Calu3 (cell line): ENCODE measurements at places on chromosomes 4 and X. TPM values are rescaled to one million over a fixed set of nuclear protein-coding genes. Genes with fewer than 3 reads are reported as not detected.

DNA sequence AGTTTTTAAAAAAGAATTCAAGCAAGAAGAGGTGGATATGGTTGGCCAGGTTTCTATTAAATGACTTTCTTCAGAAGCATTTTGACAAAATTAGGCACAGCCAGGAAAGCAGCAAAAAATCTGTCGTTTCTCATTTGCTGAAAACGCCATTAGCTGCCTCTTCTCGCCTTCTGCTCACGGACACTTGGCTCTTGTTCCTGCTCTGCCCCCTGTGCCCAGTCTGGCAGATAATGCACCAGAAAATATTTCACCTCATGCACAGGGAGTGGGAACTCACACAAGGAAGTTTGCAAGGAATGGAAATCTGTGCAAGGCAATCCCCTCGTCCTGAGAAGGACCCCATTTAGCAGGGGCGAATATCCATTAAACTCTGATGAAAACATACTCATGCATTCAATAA, 260.0 kb downstream of the PACRGL start:
- no peak for DNase-seq

GRCh38 chr4:27366104-27366823, 505.6 kb downstream of the STIM2 start:
- DNase-seq = no peak

DNA sequence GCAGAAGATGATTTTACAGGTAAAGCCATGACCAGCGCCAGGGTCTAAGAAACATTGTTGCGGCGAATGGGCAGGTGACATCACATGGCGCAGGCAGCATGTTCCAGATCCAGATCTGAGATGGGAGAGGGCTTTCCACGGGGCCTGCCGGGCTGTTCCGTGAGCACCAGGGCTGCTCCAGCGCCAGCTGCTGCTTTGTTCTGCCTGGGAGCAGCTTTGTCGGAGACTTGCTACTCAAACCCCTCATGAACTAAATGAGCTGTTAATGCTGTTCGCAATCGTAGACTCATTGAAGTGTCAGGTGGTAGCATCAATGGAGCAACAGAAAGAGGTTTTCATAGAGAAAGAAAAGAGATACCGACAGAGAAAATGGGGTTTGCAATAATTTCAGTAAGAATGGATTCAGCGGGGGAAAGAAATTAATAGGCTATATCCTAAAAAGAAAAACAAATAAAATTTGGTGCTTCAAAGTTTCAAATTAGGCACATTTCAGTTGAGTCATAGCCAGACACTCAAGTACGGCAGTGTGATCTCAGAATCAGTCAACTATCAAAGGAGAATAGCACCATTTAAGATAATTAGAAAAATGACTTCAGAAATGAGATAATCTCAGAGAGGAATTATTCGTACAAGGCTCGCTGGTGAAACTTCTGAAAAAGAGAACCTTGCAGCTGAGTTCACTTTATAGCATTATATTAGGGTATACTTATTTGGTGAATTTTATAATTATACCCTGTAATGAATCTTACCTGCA, 23.9 kb downstream of the SORBS2 start:
- no peak for DNase-seq

DNA sequence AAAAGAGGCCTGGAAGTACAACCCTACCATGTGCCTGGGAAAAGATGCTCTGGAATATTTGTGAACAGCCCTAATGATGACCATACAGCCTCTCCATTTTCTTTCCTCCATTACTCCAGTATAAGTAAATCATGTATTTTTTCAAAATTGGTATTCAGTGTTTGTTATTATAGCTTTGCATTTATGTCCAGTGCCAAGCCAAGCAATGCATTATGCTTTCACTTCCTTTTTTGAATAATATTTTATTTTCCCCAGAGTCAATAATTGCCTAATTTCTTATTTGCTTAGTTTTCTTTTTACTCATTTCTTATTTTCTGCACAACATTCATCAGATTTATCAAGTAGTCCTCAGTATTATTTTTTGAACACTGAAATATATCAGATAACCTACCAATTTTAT, 49.3 kb upstream of the EOLA2 start:
- no peak for DNase-seq

- DNase-seq = no peak
These were observed 65.9 kb upstream of the TNIP3 start for GRCh38 chr4:121229993-121230392.

GRCh38 chrX:120739300-120739699, 109.4 kb upstream of the C1GALT1C1 start:
- DNase-seq = no peak

GRCh38 chrX:109716431-109717028, 16.5 kb downstream of the ACSL4 start:
- DNase-seq = no peak

GRCh38 chr4:829761-830600, 4.1 kb upstream of the CPLX1 start:
- no peak for DNase-seq

GRCh38 chr4:22434895-22435294, 81.0 kb downstream of the ADGRA3 start:
- DNase-seq = peak; percentile 28

DNA sequence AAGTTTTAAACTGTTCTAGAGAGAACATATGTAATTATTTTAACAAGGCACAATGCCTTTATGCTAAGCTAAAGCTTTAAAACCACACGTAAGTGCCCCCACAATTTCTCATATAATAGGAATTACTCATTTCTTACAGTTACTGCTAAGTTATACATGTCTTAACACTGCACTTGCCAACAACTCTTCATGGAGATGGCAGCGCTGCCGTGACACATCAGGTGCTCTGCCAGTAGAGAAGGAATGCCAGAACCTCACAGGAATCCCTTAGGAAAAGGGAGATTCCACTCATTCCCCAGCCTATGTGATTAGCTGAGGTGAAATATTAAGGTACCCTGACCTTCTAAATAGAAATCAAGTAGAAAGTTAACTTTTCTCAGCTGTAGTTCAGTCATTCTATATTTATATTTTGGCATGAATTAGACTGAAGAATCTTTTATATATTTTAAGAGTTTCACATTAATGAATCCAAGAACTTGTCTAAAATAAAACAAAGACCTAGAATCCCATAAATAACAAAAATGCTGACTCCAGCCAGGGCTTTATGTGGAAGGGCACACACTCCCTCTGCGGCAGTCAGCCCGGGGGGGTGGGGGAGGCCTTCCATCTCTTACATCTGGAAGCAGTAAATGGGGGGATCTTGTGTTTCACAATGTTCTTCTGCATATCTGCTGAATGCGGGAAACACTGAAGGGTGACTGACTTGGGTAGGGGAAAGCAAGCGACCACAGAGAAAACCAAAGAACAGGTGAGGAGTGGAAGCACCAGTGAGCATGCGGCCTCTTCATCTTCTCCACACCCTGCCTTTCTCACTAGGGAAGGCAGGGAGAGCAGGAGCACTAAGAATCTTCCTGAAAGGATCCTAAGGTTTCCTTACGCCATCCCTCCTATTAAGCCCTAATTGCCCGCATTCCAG, 23.7 kb downstream of the ACSL1 start:
- DNase-seq = no peak

GRCh38 chr4:84631573-84631972, 48.6 kb downstream of the CDS1 start:
- no peak for DNase-seq

DMP1 gene
- total RNA-seq = not detected in 2 replicates

MAOA gene
- total RNA-seq = 1.8 and 3.3 TPM in 2 replicates

ADH4 gene
- not detected in 2 replicates for total RNA-seq

MAGEA6 gene
- not detected in 2 replicates for total RNA-seq

SLC7A11 gene
- total RNA-seq = 37.7 and 49.4 TPM in 2 replicates

PRRG3 gene
- not detected in 2 replicates for total RNA-seq

RAB40AL gene
- total RNA-seq = 1.4 and 1.9 TPM in 2 replicates
